ENCODE measurements at places on chromosomes 7 and 10.

GRCh38 chr7:3063016-3063753 lies 19.5 kb upstream of the CARD11 start:
- DNase-seq = no peak

- no peak for DNase-seq
Measured at GRCh38 chr10:121813857-121814256, 114.0 kb downstream of the ATE1 start.

GRCh38 chr10:131770946-131771633 lies 129.7 kb upstream of the PPP2R2D start:
- no peak for DNase-seq

GRCh38 chr7:46291050-46291438 lies 370.0 kb upstream of the IGFBP3 start:
- no peak for DNase-seq

DNA sequence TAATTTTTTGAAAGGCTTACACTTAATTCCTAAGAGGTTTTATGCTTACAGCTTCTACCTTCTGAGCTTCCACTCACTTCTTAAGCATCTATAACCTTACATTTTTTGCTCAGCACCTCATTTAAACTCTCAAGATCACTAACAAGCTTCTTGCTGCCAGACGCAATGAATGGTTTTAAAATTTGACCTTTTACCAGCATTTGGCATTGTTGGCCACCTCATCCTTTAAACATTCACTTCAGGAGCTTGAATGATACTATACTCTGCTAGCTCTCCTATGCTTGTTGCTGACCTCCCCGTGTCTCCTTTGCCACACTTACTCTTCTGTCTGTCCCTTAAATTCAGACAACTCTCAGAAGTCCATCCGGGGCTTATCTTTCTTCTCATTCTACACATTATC lies 37.7 kb upstream of the ODAD2 start:
- DNase-seq = no peak

DNA sequence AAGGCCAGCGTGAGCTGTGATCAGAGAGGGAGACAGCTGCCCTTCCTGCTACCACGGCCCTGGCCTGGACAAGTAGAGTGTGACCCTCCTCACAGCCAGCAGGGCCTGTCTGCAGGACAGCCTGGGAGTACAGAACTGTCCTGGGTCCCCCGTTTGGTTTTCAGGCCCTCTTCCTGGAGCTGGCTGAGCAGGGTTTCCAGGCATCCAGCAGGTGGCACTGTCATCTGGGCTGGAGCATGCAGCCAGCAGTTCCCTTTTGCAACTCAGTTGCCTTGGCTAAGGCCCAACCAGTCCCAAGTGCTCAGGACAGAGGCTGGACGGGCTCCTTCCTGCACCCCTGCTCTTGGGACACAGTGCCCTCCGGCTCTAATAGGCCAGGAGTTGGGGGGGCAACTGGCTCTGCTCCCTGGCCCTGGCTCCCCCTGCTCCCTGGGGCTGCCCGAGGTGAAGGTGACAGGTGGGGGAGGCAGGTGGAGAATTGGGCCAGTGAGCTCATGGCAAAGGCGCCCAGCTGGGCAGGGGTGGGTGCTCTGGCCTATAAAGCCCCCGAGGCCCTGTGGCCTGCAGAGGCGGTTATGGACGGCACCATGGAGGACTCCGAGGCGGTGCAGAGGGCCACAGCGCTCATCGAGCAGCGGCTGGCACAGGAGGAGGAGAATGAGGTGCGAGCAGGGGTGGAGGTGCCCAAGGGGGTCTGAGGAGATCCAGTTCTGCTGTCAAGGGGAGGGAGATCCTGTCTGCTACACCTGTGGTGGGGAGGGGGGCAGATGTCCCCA lies at the start of gene ANKRD2:
Gene ANKRD2 (plus strand): TSS at position 566 of the 776 bp plus-strand sequence. CDS start 10 bp downstream, at position 576.
- DNase-seq = peak; percentile 75

- DNase-seq = no peak
Measured at GRCh38 chr10:55449981-55450380, 649.0 kb upstream of the PCDH15 start.

DNA sequence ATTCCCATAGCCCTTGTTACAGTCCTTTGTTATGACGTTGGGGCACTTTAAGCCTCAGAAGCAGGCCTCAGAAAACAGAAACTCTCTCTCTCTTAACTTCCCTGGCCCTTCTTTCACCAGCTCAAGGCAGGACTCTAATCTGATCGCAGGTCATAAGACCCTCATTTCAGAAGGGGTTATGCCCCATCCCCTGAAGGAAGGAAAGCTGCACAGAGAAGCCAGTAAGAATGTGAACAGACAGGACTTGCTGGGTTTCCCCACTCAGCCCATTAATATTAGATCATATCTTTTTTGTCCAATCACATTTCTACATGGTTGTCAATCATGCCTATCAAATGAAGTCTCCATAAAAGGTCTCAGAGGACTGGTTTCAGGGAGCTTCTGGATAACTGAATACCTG lies 49.3 kb upstream of the PHF14 start:
- no peak for DNase-seq

DNA sequence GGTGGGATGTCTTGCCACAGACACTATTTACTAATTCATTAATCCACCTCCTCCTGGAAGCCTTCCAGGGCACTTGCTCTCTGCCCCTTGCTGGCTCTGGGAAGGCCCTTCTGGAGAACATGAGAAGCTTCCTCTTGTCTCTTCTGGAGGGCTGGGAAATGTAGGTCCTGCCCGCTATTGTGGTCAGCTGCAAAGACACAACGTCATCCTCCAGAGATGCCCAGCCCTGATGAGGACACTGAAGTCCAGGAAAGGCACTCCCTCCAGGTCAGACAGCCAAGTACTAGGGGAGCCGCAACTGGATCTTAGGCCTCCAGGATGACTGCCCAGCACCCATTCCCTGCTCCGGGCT lies 9.6 kb upstream of the TACR2 start:
- peak; percentile 55 for DNase-seq

DNA sequence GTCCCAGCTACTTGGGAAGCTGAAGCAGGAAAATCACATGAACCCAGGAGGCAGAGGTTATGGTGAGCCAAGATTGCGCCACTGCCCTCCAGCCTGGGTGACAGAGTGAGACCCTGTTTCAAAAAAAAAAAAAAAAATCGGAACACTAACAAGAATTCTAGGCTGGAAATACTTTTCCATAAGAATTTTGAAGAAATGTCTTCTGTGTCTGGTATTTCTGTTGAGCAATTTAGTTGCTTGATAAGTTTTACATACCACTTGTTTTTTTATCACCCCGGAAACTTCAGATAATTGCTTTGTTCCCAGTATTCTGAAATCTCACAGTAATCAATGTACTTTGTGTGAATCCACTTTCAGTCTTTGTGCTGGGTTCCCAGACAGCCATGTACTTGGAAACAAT lies 25.8 kb downstream of the BZW2 start:
- no peak for DNase-seq

GRCh38 chr7:146291900-146292299 lies 175.3 kb downstream of the CNTNAP2 start:
- DNase-seq = no peak

- DNase-seq = no peak
Measured at GRCh38 chr10:76091926-76092325, 660.5 kb downstream of the LRMDA start.

GRCh38 chr7:36115448-36116321 lies 37.4 kb upstream of the EEPD1 start:
- peak; percentile 97 for DNase-seq

- no peak for DNase-seq
Measured at GRCh38 chr10:91838199-91838598, 40.0 kb downstream of the TNKS2 start.

- no peak for DNase-seq
Measured at GRCh38 chr10:127027786-127028185, 122.6 kb downstream of the DOCK1 start.

DNA sequence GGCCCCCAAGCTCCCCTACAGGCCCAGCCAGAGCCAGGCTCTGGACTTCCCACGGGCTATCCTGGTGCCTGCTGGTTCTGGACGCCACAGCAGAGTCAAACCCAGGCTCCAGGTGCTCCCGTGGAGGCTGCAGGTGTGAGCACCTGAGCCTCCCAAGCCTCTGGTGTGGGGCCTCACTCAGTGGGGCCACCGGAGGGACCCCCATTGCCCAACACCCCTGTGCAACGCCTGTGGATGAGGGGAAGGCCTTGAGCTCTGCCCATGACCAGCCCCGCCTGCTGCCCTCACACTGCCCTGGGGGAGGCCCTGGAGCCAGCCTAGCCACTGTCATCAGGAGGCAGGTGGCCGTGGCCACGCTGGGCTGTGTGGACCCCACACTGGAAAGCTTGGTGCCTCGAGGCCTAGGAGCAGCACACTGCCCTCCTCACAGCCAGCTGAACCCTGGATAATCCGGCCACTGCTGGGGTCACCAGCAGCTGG lies 229.3 kb downstream of the MAD1L1 start:
- DNase-seq = no peak

GRCh38 chr7:78412216-78412858 lies 613.8 kb downstream of the PHTF2 start:
- DNase-seq = no peak

GRCh38 chr10:79239924-79240581 lies 107.2 kb upstream of the PPIF start:
- DNase-seq = no peak

DNA sequence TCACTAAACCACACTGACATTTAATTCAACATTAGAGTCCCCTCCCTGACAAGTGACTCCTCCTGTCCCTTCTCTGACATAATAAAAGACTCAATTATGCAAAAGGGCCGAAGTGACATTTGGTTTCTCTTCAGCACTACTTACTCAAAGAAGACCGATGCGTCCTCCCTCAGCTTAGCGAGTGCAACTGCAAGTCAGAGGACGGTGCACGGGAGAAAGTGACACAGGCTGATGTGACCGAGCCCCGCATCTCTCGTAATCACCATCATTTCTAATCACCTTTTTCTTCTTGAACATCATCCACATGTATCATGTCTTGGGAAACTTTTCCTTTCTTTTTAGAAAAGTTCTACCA lies 155.7 kb downstream of the TCERG1L start:
- no peak for DNase-seq

Measured in HT-29 (cell line).